A549 treated with Mapracorat at 1 μM for 4 hours (cell line): ENCODE measurements at places on chromosomes 2 and 18. TPM values are rescaled to one million over a fixed set of nuclear protein-coding genes. Genes with fewer than 3 reads are reported as not detected.

The FBLN7 gene
- total RNA-seq, result 0.13 to 0.73 TPM (median 0.58 TPM) in 5 replicates

The SKA1 gene
- 11.2 to 11.9 TPM (median 11.7 TPM) in 5 replicates for total RNA-seq

The CXCR2 gene
- total RNA-seq, result not detected in 5 replicates

The GPR39 gene
- total RNA-seq, result 6.6 to 7.9 TPM (median 7.5 TPM) in 5 replicates

The ACKR3 gene
- 12.5 to 17.9 TPM (median 14.4 TPM) in 5 replicates for total RNA-seq

The CENPA gene
- total RNA-seq, result 40.4 to 56.5 TPM (median 52.3 TPM) in 5 replicates

The NPC1 gene
- total RNA-seq, result 97.3 to 126 TPM (median 107 TPM) in 5 replicates

The KCNIP3 gene
- 0.97 to 2.3 TPM (median 2.1 TPM) in 5 replicates for total RNA-seq

The SLC9A2 gene
- total RNA-seq, result 2.5 to 2.9 TPM (median 2.8 TPM) in 5 replicates

The TEX44 gene
- not detected in 5 replicates for total RNA-seq

The ADD2 gene
- 21.3 to 27.6 TPM (median 27.3 TPM) in 5 replicates for total RNA-seq

The BMP10 gene
- not detected in 5 replicates for total RNA-seq

The PSMA8 gene
- not detected in 5 replicates for total RNA-seq

The SOCS6 gene
- 25.3 to 31.4 TPM (median 30.8 TPM) in 5 replicates for total RNA-seq

The KRTCAP3 gene
- total RNA-seq, result 0.22 to 0.70 TPM (median 0.42 TPM) in 4 of 5 replicates, not detected in the other

The GREB1 gene
- total RNA-seq, result 2.6 to 4.0 TPM (median 3.2 TPM) in 5 replicates

The ANKRD30BL gene
- total RNA-seq, result not detected in 5 replicates

The CROCC2 gene
- not detected in 5 replicates for total RNA-seq

The CNDP1 gene
- total RNA-seq, result not detected in 5 replicates

The ZNF521 gene
- not detected in 5 replicates for total RNA-seq

The PTPRN gene
- total RNA-seq, result 1.1 to 1.8 TPM (median 1.3 TPM) in 5 replicates

The MC4R gene
- not detected in 5 replicates for total RNA-seq

The RBFA gene
- 26.9 to 31.1 TPM (median 30.3 TPM) in 5 replicates for total RNA-seq

The FAM237A gene
- total RNA-seq, result not detected in 5 replicates

The QPCT gene
- 20.4 to 22.7 TPM (median 21.6 TPM) in 5 replicates for total RNA-seq

The ST8SIA3 gene
- total RNA-seq, result not detected in 5 replicates

The RSAD2 gene
- total RNA-seq, result 0.20 to 0.66 TPM (median 0.34 TPM) in 5 replicates

The DYNC1I2 gene
- 64.3 to 76.7 TPM (median 70.8 TPM) in 5 replicates for total RNA-seq

The CHMP1B gene
- 43.5 to 48.6 TPM (median 44.7 TPM) in 5 replicates for total RNA-seq

The POTEF gene
- not detected in 5 replicates for total RNA-seq

The PER2 gene
- total RNA-seq, result 5.5 to 7.3 TPM (median 6.8 TPM) in 5 replicates

The KIF5C gene
- 0.30 to 0.77 TPM (median 0.35 TPM) in 5 replicates for total RNA-seq

The ABCG5 gene
- total RNA-seq, result not detected in 5 replicates

The TXNDC2 gene
- total RNA-seq, result 0.06 to 0.45 TPM (median 0.19 TPM) in 5 replicates

The LBH gene
- 93.6 to 157 TPM (median 131 TPM) in 5 replicates for total RNA-seq
